ENCODE measurements at places on chromosomes 11 and 22.

DNA sequence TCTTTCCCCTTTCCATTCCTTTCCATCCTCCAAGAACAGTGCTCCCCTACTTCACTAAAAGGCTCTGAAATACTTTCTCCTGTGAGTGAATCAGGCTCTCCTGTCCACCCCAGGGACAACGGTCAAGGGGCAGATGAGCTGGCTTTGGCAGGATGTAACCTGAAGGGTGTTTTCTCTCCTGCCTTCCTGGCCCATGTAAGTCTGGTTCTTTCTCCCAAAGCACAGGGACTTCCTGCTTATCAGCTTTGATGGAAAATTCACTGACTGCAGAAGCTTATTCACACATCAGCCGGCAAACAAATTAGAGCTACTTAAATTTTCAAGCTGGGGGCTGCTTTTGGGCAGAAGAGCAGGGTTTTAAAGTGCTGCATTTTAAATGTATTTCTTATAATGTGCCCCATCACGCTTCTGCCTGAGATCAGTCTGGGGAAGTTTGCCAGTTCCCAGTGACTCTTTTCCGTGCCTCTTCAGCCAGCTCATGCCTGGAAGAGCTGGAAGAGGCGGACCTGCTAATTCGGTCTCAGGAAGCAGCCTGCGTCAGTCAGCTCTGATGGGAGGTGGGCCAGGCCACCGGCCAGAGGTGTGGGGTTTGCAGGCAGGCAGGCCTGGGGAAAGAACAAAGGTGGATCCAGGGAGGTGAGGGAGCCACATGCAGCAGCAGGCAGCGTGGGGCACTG is 140.4 kb upstream of the TBCEL start:
- no peak for DNase-seq

DNA sequence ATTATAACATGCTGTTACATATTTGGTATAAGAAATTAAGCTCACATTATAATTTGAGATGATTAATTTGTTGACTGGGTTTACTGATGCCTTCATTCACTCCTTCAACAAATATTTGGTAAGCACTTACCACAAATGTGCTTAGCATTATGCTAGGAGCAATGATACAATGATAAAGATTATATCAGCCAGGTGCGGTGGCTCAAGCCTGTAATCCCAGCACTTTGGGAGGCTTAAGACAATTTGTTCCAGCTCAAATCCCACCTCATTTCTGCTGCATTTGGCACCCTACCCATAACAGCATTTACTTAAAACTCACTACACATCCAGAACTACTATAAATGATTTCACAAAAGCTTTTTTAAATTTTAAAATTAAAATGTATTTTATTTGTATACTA is 1263.6 kb upstream of the RAG2 start:
- no peak for DNase-seq

GRCh38 chr11:113587308-113587739 is 112.1 kb upstream of the DRD2 start:
- DNase-seq: no peak

- DNase-seq: no peak
Measured at GRCh38 chr22:41482319-41482935, 13.5 kb downstream of the ACO2 start.

DNA sequence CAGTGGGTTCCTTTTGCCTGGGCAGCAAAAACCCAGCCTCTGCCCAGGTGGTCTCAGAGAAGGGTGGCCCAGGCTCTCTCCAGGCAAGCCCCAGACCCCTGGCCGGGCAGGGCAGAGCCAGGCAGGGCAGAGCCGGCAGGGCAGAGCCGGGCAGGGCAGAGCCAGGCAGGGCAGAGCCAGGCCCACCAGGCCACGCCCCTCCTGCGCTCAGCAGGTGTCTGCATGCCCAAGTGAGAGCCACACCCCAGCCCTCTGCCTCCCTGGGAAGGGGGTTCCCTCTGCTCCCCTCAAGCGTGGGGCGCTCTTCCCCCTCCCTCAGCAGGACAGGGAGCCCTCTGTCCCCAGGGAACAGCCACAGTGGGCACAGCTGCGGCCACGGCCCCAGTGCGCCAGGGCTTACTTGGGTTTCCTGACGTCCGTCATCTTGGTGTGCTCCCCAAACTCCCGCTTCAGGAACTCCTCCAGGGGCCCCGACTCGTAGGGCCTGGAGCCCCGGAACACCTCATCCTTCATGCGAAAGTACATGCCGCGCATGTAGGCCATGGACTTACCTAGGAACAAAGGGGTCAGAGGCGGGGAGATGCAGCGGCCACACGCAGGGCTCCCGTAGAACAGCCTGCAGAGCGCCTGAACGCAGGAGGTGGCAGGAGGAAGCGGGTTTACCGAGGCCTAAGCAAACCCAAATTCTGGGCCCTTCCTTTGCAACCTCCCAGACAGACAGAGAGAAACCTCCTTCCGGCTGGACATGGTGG is 10.1 kb upstream of the BAIAP2L2 start:
- no peak for DNase-seq

DNA sequence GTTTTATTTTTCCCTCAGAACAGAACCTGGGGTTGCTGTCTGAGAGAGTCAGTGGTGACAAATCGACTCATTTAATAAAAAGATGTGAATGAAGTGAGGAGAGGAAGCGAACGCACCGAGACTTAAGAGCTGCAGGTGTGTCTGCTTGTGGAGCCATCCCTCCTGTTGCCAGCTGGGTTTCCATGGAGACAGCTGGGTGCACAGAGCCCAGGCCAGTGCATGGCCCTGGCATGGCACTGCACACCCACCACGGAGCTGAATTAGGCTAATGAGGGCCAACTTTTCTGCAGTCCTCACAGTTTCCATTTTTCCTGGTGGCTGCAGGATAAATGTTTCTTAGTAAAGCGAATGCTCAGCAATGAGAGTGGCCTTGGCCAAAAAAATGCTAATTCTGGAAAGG is 750.2 kb downstream of the OPCML start:
- no peak for DNase-seq

DNA sequence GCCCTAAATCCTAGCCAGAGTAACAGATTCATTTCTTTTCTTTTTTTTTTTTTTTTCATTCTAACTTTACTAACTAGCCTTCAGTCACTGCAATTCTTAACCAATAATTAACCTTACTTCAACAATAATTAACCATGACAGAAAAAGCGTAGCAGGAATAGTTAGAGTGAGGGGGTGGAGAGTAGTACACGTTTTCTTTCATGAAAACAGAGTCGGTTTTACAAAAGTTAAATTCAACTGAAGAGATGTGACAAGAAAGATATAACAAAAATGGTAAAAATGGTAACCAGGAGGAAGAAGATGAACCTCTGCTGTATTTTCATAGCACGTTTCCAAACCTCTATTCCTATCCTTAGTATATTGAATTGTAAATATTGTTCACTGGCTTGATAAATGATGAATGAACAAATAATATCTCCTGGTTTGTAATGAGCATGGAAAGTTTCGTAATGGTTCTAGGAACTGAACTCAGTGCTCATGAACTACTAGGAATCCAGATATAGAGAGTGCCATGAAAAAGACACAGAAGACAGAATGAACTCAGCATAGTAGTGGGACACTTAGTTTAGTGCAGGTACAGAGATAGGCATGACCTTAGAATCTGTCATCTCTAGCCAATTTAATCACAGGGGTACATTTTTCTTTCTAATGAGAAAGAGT is 116.5 kb upstream of the ANO5 start:
- DNase-seq: no peak

GRCh38 chr11:108966978-108967377 is 302.1 kb downstream of the DDX10 start:
- DNase-seq: no peak

DNA sequence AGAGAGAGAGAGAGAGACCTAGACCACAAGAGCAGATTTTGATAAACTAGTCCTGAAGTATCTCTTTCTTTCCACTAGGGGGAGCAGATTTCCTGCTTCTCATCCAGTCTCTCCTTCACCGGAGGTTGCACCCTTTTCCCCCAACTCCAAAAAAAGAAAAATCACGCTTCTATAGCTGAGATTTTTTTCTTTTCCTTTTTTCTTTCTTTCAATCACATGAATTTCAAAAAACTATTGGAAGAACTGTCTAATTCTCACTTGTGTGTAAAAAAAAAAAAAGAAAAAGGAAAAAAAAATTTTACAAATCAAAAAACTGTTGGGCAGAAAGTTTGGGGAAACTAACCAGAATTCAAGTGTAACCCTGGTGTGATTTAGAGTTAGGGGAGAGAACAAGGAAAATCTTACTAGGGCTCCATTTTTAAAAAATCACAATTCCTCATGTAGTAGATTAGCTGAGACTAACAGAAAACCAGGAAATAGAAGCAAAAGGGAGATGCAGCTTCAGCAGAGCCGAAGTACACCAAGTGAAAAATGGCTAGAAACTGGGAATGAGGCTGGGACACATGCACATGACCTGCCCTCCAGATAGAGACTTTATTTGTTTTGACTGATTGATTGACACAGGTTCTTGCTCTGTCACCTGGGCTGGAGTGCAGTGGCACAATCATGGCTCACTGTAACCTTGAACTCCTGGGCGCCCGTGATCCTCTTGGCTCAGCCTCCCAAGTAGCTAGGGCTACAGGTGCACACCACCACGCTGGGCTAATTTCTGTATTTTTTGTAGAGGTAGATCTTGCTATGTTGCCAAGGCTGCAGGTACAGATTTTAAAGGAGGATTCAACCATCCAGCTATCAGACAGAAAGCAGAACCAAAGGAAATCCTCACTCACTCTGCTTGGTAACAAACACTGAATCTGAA is 27.1 kb downstream of the SDHD start:
- no peak for DNase-seq

GRCh38 chr11:128929468-128929867 is 13.2 kb downstream of the TP53AIP1 start:
- DNase-seq: no peak

- no peak for DNase-seq
Measured at GRCh38 chr11:133619397-133619796, 87.1 kb upstream of the OPCML start.

DNA sequence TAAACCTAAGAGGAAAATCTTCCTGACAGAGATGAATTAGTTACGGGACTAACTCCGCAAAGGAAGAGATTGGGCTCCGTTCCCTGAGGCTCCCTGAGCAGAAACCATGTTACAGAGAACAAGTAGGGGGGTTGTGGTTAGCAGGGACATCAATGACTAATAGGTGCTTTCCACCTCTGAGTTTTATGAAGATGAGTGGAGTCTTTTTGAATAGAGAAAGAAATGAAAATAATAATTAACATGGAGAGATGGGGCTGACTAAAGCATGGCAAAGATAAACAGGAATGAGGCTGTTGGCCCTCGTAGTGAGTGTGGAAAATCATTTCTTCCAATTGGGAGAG is 47.5 kb upstream of the PICALM start:
- no peak for DNase-seq

- no peak for DNase-seq
Measured at GRCh38 chr11:76806131-76806530, 23.0 kb downstream of the TSKU start.

DNA sequence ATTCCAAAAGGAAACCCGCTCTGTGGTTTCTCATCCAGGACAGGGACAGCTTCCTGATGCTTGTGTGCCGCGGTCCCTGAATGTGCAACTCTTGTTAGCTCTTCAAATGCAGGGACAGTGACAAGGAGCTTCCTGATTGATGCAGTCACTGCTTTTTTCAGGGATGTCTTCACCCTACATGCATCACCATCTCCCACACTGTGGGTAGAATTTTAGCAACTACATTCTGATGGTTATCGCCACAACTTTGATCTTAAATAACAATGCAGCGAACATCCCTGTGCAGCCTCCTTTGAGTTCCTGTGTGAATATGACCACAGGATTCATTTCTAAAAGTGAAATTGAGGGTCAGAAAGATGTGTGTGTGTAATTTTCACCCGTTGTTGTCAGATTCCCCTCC is 115.0 kb downstream of the GGTLC2 start:
- DNase-seq: no peak

DNA sequence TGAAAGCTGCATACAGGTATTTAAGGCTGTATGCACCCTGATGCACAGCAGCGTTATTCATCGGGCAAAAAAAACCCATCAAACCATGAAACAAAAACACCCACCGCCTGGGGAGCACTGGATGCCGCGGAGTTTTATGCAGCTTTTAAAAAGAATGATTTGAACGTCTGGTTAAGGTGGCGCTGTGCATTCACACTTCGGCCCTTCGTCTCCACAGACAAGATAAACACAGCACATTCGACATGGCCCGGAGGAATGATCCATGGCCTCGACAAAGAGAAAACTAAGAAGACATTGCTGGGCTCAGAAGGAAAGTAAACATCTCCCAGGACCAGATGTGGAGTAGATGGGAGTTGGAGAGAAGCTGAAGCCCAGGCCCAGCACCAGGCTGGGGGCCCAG is 40.8 kb upstream of the GAL start:
- no peak for DNase-seq

DNA sequence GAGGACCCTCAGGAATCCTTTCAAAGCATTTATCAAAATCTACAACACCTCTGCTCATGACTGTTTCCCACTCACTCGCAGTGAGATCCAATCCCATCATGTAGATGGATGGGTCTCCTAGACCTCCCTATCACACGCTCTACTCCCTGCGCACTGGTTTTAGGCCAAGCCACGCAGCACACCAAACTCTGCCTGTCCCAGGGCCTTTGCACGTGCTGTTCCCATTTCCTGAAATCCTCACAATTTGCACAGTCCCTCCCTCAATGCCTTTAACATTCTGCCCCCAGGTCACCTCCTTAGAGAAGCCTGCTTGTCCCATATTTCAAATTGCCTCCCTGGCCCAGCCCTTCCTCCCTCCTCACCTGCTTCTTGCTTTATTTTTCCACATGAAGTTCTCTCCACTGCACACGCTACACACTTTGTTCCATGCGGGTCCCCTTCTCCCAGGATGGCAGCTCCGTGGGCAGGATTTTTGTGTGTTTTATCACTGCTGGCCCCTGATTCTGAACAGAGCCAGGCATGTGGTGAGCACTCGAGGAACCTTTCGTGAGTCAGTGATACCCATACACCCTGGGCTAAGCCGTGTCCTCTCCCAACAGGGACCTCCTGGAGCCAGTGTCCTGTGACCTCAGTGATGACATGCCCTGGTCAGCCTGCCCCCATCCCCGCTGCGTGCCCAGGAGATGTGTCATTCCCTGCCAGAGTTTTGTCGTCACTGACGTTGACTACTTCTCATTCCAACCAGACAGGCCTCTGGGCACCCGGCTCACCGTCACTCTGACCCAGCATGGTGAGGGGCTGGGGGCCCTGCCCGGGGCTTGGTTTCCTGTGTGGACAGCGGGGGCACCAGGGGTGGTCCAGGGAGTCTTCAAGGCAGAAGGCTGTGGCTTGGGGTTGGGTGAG is 12.2 kb downstream of the CSF2RB start:
- DNase-seq: no peak
